Muscle of leg (tissue), 16 donors: ENCODE measurements at places on chromosomes 1 and 21. TPM values are rescaled to one million over a fixed set of nuclear protein-coding genes. Genes with fewer than 3 reads are reported as not detected.

FCRL5 gene
- total RNA-seq = not detected

SLC1A7 gene
- total RNA-seq = not detected

- H3K4me3 ChIP-seq = no peak overlapping the region
- no peak overlapping the region for H3K27ac ChIP-seq
- no peaks in the 10 kb centered on the region for H3K36me3 ChIP-seq
These were observed 37.1 kb downstream of the SNX7 start for GRCh38 chr1:98698625-98699024.

- H3K27me3 ChIP-seq = no peaks in the 10 kb centered on the region
- peak overlapping the region; percentile 94 for H3K27ac ChIP-seq
- H3K4me3 ChIP-seq = no peak overlapping the region
- H3K4me1 ChIP-seq = peaks cover 76% of the 10 kb centered on the region
- DNase-seq = peak; percentile 82
These were observed 27.1 kb downstream of the ZBTB17 start for GRCh38 chr1:15948595-15949452.

GRCh38 chr1:7110321-7110720, 325.1 kb downstream of the CAMTA1 start:
- H3K36me3 ChIP-seq = no peaks in the 10 kb centered on the region
- no peaks in the 10 kb centered on the region for H3K4me1 ChIP-seq
- peaks cover 5% of the 10 kb centered on the region for H3K27me3 ChIP-seq
- no peak overlapping the region for H3K4me3 ChIP-seq

TNNT2 gene
- 408 TPM for total RNA-seq

GRCh38 chr1:9654051-9654833, 2.7 kb downstream of the PIK3CD start:
- H3K27me3 ChIP-seq = peaks cover 57% of the 10 kb centered on the region
- DNase-seq = peak; percentile 57
- H3K27ac ChIP-seq = peak overlapping the region; percentile 1

MANEAL gene
- 2.7 TPM for total RNA-seq

CFHR5 gene
- under 0.01 TPM for total RNA-seq

- no peak overlapping the region for H3K27ac ChIP-seq
- no peak overlapping the region for H3K4me3 ChIP-seq
- H3K27me3 ChIP-seq = no peaks in the 10 kb centered on the region
- no peaks in the 10 kb centered on the region for H3K4me1 ChIP-seq
These were observed 24.3 kb downstream of the SCYL3 start for GRCh38 chr1:169869426-169869825.

DNA sequence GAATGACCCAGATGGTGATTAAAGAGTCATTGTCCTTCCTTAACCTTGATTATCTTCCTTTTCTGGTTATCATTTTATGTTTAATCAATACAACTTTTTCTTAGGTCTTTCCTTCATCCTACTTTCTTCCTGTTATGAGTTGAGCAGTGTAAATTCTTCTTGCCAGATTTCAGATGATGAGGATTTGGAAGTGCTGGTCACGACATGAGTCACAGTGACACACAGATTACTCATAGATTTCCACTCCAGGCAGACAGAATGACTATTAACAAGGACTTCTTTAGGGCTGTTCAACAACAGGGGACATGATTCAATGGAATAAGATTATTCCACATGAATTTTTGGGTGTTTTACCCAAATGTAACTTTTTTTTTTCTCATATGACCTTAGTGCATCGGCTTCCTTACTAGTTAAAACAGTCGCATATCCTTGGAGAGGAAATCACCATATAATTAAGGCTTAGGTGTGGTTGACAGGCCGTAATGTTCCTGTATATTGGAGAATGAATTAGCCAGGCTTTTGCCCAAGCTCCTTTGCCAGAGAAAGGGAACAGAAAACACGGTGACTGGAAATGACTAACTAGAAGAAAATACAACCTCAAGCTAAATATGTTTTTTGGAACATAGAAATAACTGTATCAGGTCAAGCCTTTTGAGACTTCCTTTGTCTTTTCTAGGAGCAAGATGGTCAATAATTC, 44.2 kb downstream of the PRRX1 start:
- no peaks in the 10 kb centered on the region for H3K4me1 ChIP-seq
- H3K4me3 ChIP-seq = no peak overlapping the region
- no peaks in the 10 kb centered on the region for H3K27me3 ChIP-seq
- H3K36me3 ChIP-seq = peaks cover 2% of the 10 kb centered on the region
- peak overlapping the region; percentile 21 for H3K27ac ChIP-seq
- peak; percentile 83 for DNase-seq

DNA sequence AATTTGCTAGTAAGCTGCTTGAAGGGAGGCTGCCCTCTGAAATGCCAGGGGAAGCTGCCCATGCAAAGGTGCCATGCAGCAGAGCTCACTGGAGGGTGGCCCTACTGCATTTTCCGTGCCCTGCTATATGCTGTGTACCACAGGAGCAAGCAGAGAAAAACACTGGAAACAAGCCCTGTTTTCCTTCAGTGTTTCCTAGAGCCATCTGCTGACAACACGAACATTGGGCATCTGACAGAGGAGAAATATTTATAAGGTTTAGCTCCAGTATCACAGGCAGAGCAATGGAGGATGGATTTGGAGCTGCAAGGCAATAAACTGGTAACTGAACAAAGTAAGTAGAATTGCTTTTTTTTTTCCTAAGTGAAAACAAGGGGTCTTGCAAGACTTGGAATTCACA, 198.4 kb downstream of the USP25 start:
- no peak overlapping the region for H3K4me3 ChIP-seq
- DNase-seq = peak; percentile 17
- no peaks in the 10 kb centered on the region for H3K27me3 ChIP-seq
- H3K4me1 ChIP-seq = no peaks in the 10 kb centered on the region

DNA sequence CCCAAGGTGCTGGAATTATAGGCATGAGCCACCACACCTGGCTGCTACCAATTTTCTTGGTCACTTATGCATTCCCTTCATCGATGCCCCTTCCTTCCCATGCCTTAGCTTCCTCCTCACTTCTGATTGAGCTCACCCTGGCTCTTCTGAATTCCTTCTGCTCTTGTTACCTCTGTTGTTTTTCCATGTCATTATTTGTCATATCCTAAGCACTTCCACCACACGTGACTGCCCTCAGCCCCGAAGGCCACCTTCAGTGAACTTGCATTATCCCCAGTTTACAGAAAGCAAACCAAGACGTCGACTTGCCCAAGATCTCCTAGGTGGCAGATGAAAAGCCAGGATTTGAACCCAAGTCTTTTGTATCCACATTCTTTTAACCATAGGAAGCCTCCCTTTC, 30.7 kb downstream of the CA6 start:
- no peak overlapping the region for H3K4me3 ChIP-seq
- no peak overlapping the region for H3K27ac ChIP-seq
- H3K27me3 ChIP-seq = no peaks in the 10 kb centered on the region
- no peaks in the 10 kb centered on the region for H3K4me1 ChIP-seq

- H3K27me3 ChIP-seq = no peaks in the 10 kb centered on the region
- H3K4me1 ChIP-seq = peaks cover 20% of the 10 kb centered on the region
- no peaks in the 10 kb centered on the region for H3K36me3 ChIP-seq
- H3K27ac ChIP-seq = peak overlapping the region; percentile 82
- DNase-seq = peak; percentile 74
These were observed 46.0 kb upstream of the MACF1 start for GRCh38 chr1:39158327-39159086.

DNA sequence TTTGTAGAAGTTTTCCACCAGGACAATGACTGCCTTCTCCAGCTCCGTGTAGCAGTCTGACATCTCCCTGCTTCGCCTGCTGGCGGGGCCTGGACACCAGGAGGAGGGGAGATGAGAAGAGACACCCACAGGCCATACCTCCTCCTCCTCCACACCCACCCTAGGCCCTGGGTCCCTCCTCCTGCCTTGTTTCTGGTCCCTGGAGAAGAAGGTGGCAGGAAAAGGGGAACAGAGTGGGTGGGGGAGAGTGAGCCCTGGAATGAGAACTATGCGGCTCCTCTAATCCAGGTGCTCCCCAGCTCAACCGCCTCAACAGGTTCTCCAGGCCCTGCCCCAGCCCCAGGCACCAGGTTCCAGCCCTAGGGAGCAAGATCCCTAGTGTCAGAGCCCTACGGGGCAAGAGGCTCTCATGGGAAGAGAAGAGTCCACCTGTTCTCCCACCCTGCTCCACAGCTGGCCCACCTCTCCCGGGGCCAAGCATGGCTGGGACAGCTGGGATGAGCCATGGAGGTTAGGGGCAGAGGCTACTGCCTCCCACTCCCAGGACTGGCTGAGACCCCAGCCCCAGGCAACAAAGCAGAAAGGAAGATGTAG, 4.8 kb downstream of the S100A16 start:
- no peaks in the 10 kb centered on the region for H3K27me3 ChIP-seq
- H3K27ac ChIP-seq = peak overlapping the region; percentile 88

SMCP gene
- not detected for total RNA-seq

- H3K27me3 ChIP-seq = peaks cover 2% of the 10 kb centered on the region
- no peaks in the 10 kb centered on the region for H3K36me3 ChIP-seq
- H3K27ac ChIP-seq = no peak overlapping the region
- H3K4me1 ChIP-seq = no peaks in the 10 kb centered on the region
- H3K4me3 ChIP-seq = no peak overlapping the region
These were observed 14.7 kb downstream of the C1orf116 start for GRCh38 chr1:207017615-207018559.

DNA sequence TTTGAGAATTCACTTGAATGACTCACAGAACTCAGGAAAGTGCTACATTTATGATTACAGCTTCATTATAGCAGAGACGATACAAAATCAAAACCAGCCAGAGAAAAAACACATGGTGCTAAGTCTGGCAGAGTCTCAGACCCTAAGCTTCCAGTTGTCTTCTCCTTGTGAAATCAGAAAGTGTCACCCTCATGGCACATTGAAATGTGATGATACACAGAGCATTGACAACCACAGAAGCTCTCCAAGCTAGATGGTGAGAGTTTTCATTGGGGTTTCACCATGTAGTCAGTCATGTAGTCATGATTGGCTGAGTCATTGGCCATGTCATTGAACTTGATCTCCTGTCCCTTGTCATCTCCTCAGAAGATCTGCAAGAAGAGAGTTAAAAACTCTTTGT, 526.6 kb downstream of the MRPL39 start:
- H3K27me3 ChIP-seq = no peaks in the 10 kb centered on the region
- no peak for DNase-seq

GRCh38 chr21:43716376-43717165, 2.4 kb upstream of the PDXK start:
- no peak for DNase-seq
- no peak overlapping the region for H3K4me3 ChIP-seq
- peaks cover 28% of the 10 kb centered on the region for H3K4me1 ChIP-seq
- peaks cover 6% of the 10 kb centered on the region for H3K27me3 ChIP-seq

FCRL4 gene
- total RNA-seq = not detected

- H3K27me3 ChIP-seq = no peaks in the 10 kb centered on the region
- peaks cover 8% of the 10 kb centered on the region for H3K4me1 ChIP-seq
- H3K4me3 ChIP-seq = no peak overlapping the region
- H3K36me3 ChIP-seq = no peaks in the 10 kb centered on the region
- no peak for DNase-seq
- H3K27ac ChIP-seq = no peak overlapping the region
These were observed 45.1 kb downstream of the PGBD5 start for GRCh38 chr1:230381049-230381467.

GRCh38 chr1:180811886-180812285, 100.8 kb upstream of the KIAA1614 start:
- no peaks in the 10 kb centered on the region for H3K4me1 ChIP-seq
- no peak for DNase-seq
- H3K4me3 ChIP-seq = no peak overlapping the region
- H3K36me3 ChIP-seq = no peaks in the 10 kb centered on the region
- H3K27ac ChIP-seq = no peak overlapping the region
- no peaks in the 10 kb centered on the region for H3K27me3 ChIP-seq

DNA sequence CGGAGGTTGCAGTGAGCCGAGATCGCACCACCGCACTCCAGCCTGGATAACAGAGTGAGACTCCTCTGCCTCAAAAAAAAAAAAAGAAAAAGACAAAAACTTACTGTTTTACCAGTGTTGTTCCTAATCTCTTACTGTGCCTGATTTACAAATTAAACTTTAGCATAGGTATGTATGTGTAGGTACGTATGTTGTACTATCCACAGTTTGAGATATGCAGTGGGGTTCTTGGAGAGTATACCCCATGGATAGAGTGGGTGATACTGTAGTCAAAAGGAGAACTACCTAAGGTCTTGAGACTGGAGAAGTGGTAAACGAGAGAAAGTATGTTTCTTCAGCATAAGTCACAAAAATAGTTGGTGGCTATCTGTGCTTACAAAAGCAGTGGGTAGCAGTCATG, 38.6 kb downstream of the RNF11 start:
- H3K27me3 ChIP-seq = no peaks in the 10 kb centered on the region
- no peak for DNase-seq
- H3K4me3 ChIP-seq = no peak overlapping the region
- H3K4me1 ChIP-seq = no peaks in the 10 kb centered on the region
- H3K27ac ChIP-seq = no peak overlapping the region

LSS gene
- total RNA-seq = 27.0 TPM

HSD11B1 gene
- total RNA-seq = 0.18 TPM

- H3K27me3 ChIP-seq = no peaks in the 10 kb centered on the region
- DNase-seq = no peak
- H3K4me3 ChIP-seq = no peak overlapping the region
- no peaks in the 10 kb centered on the region for H3K36me3 ChIP-seq
- H3K4me1 ChIP-seq = peaks cover 9% of the 10 kb centered on the region
These were observed 32.9 kb upstream of the VAV3 start for GRCh38 chr1:107997866-107998265.

TSTD1 gene
- 28.8 TPM for total RNA-seq

SPRR1B gene
- not detected for total RNA-seq

DNA sequence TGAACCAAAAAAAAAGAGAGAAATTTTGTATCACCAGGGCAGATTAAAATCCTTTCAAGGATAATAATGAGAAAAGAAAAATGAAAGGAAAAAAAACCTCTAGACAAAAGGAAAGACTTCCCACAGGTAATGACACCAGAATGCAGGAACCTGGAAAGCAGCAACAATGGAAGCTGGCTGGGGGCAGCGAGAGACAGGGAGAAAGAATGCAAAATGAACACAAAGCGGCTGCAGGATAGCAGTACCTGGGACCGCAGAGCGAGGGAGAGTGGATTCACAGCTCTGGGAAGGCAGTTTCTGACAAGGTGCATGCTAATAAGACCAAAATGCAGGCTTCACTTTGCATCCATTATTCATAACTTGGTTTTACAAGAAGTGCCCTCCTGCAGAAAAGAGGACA, 349.0 kb downstream of the SIPA1L2 start:
- H3K4me1 ChIP-seq = peaks cover 9% of the 10 kb centered on the region
- no peaks in the 10 kb centered on the region for H3K36me3 ChIP-seq
- no peaks in the 10 kb centered on the region for H3K27me3 ChIP-seq
- no peak overlapping the region for H3K27ac ChIP-seq
- H3K4me3 ChIP-seq = no peak overlapping the region
- DNase-seq = no peak

GRCh38 chr1:6969762-6970161, 184.5 kb downstream of the CAMTA1 start:
- no peaks in the 10 kb centered on the region for H3K36me3 ChIP-seq
- H3K27ac ChIP-seq = no peak overlapping the region
- peaks cover 6% of the 10 kb centered on the region for H3K4me1 ChIP-seq
- DNase-seq = no peak
- peaks cover 19% of the 10 kb centered on the region for H3K27me3 ChIP-seq

KCNH1 gene
- total RNA-seq = 0.22 TPM

GBP6 gene
- 0.04 TPM for total RNA-seq

GRCh38 chr1:33255347-33256220, 708 bp upstream of the ZNF362 start:
- peaks cover 3% of the 10 kb centered on the region for H3K27me3 ChIP-seq
- H3K4me3 ChIP-seq = peak overlapping the region; percentile 30
- DNase-seq = peak; percentile 77
- peaks cover 26% of the 10 kb centered on the region for H3K4me1 ChIP-seq

GRCh38 chr21:43740497-43741156, 21.7 kb downstream of the PDXK start:
- H3K4me1 ChIP-seq = no peaks in the 10 kb centered on the region
- no peaks in the 10 kb centered on the region for H3K27me3 ChIP-seq
- peak; percentile 78 for DNase-seq
- H3K27ac ChIP-seq = no peak overlapping the region
